Activated T-cell treated with anti-CD3 and anti-CD28 coated beads for 4 hours (primary cell): ENCODE measurements at places on chromosomes 3 and 15.

DNA sequence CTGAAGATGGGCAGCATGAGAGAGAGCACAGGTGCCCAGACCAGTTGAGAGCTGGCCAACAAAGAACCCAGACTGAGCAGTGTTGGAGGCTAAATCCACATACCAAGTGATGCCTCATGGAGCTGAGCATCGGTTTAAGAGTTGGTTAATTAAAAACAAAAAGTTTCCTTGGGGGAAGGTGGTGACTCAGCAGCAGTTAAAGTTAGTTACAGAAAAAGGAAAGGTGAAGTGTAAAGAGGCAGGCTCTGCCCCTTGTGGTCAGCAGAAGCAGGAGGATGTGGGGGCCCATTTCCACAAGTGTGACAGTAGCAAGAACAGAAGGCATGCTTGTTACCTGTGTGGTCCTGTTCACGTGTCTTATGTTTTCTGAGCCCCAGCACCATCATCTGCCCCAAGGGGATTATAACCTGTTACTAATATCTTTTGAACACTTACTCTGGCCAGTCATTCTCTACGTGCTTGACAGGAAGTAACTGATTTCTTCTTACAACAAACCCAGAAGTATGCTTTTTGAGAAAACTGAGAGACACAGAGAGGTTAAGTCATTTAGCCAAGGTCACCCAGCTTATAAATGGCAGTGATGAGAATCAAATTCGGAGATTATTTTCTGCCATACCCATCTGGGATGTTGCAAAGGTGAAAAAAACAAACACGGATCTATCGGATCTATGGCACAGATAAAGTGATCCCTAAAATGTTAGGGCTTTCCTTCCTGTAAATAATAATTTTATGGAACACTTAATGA is 91.0 kb downstream of the EPHB1 start:
- no peak for DNase-seq

GRCh38 chr15:92780843-92781242 is 119.3 kb upstream of the CHD2 start:
- no peak for DNase-seq

DNA sequence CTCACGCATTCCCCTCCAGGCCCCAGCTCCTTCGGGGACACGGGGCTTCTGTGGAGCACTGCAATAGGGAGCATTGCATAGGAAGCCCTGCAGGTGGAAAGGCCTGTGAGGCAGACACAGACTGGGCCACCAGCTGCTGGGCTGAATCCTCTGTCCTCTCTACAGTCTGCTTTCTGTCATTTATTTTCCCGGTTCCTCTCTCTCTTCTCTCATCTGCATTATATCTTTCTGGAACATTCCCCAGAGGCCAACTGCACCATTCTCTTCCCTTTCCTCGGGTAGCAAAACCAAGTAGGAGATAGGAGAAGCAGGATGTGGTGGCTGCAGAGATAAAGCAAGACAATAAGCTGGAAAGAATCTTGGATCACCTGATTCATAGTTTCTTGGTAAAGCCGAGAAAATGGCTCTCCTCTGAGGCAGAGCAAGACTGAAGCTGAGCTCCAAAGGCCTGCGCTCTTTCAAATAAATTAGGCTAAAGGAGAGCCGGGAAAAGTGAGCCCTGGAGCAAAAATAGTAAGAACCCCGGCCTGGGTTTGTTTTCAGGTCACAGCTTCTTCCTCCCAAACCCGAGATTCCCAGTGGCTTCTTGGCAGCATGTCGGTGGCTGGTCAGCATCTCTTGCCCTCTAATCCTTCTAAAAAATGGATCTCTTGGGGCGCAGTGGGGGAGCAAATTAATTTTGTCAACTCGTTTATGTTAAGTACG is 5.3 kb downstream of the TM4SF4 start:
- DNase-seq = no peak

DNA sequence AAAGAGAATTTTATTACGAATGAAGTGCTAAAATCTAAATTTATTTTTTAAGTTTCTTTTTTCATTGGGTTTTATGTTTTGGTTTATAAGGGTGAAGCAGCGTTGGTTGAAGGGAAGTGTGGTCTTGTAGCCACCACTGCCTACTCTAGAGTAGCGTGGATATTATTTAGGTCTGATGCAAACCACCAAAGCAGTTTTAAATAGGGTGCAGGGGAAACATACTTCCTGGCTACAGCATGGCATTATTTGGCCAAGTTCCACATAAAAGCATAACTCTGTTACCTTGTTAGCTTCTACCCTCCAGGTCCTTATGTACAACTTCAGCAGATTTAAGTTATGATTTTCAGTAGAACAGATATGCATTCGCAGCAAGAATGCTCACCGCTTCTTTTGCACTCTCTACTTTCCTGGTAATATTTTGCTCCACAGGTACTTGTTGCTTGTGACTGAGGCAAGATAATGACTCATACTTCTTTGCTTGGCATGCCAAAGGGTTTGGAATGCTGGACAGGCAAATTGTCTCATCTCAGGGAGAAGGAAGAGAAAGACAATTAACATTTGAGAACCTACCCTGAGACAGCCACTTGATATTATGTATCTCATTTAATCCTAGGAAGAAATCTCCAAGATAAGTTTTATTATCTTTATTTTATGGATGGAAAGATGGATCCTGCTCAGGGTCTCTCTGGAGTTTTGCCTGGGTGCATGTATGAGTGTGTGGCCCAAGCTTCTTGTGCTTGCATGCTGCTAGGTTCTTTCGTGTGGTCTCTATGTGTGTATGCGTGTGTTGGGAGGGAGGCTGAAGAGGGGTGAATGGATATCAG is 5.4 kb downstream of the TGFBR2 start:
- DNase-seq = no peak
